ENCODE measurements at places on chromosomes 2 and 18.
A peak's percentile ranks its signal among the peaks of the same experiment; 100 is the strongest.

DNA sequence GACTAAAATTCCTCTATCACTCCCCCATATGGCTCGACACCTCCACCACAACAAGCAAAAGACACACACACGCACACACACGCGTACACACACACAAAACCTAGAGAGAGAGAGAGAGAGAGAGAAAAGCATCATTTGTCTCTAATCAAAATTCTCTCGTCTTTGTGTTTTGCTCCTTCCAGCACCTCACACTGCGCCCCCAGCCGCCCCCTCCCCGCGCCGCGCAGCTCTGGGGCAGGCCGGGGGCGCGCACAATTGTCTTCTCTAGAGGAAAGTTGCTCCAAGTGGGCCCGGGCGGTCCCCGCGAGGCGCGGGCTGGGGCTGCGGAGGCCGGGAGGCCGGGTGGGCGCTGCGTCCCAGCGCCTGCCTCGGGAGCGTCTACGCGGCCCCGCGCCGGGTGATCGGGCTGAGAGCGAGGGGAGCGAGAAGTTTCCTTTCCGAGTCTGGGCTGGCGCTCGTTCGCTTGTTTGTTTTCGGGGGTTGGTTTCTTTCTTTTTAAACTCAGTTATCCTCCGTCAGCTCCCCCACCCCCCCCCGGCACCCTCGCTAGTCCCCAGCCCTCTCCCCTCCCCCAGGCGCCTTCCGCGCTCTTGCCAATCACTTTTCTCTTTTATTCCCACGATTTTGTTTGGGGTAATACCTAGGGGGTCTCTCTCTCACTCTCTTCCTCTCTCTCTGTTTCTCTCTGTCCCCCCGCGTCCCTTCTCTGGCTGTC lies 4.1 kb downstream of the ZEB2 start:
- peak; percentile 69 for DNase-seq

DNA sequence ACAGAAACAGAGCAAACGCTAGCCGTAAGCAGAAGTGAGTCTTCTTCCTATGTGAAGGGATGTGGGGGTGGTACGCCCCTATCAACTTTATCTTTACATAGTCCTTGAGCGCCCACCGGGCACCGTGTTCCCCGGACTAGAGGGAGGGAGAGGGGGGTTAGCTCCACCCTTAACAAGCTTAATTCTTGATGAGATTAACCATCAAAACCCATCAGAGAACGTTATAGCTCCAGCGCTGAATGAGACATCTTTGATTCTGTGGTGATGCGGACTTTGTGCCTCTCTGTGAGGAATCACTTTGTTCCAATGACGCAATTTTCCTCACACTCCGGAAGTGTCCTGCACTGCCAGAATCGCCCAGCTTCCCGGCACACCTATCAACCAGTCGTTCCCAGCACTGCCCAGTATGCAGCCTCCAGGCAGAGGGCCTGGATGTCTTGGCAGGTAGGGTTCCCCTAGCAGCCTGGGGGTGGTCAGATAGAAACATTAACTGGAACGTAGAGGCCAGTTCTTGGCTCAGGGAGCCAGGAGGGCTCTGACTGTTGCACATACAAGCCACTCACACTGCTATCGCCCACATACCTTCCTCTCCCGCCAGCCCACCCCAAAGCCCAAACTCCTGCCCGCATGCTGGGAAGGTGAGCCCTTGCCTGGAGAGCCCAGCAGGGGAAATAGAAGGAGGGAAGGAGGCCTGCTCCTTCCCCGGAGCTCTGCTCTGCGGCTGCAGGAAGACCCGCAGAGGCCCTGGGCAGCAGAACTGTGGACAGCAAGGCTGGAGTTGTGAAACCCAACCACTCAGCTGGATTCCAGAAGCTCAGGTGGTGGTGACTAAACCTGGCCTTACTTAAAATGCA lies 1.9 kb upstream of the ODC1 start:
- DNase-seq: no peak

- DNase-seq: no peak
Observed at GRCh38 chr18:47602273-47602897, 328.1 kb downstream of the SMAD2 start.

- DNase-seq: peak; percentile 59
Observed at GRCh38 chr18:73487966-73488365, 620.2 kb upstream of the NETO1 start.

- no peak for DNase-seq
Observed at GRCh38 chr18:40148960-40149359, 1806.1 kb upstream of the PIK3C3 start.

DNA sequence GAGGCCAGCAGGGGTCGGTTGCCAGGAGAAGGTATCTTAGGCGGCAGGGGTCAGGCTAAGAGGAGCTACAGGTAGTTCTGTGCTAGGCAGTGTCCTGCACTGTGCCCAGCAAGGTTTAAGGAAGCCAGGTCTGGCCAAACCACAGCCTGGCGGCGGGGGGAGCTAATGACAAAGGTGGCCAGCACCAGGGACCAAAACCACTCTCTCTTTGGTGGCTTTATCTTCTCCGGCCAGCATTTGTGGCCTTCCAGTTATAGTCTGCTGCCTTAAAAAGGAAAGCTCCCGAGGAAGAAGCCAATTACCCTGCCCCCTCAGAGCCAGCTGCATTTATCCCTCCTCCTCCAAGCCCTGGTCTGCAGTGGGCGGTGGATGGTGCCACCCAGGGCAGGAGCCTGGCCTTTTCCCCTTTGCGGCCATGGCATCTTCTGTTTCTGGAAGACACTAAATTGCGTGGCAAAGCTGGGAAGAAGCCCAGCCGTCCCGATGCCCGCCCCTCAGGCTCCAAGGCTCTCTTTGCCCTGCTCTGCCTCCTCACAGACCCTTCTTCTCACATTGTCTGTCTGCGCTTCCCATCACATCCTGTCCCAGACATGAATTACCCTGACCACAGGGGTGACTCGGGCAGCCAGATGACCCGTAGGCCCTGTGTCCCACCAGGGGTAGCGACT lies 94.6 kb downstream of the EN1 start:
- DNase-seq: no peak

GRCh38 chr18:24502667-24503523 lies 42.5 kb downstream of the HRH4 start:
- no peak for DNase-seq

GRCh38 chr2:100936972-100937542 lies 65.0 kb upstream of the RPL31 start:
- DNase-seq: no peak

DNA sequence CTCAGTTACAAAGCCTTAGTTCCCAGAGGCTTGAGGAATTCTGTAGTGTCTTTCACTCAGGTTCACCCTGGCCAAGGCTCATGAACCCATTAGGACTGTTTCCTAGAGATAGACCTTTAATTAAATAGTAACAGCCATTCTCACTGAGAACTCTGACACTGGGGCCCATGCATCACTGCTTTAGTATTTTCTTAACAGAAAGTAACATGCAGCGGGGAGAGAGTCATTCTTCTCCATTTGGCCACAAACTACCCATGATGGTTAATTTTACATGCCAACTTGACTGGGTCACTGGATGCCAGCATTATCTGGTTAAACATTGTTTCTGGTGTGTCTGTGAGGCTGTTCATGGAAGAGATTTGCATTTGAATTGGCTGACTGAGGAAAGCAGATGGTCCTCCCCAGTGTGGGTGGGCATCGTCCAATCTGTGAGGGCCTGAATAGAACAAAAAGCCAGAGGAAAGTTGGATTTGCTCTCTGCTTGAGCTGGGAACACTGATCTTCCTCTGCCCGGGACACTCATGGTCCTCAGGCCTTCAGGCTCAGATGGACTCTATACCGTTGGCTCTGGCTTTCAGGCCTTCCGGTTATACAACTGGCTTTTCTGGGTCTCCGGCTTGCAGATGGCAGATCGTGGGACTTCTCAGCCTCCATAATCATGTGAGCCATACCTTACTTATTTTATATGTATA lies 5.6 kb upstream of the CPLX4 start:
- peak; percentile 27 for DNase-seq

GRCh38 chr2:31523871-31524492 lies 56.8 kb downstream of the SRD5A2 start:
- peak; percentile 54 for DNase-seq

DNA sequence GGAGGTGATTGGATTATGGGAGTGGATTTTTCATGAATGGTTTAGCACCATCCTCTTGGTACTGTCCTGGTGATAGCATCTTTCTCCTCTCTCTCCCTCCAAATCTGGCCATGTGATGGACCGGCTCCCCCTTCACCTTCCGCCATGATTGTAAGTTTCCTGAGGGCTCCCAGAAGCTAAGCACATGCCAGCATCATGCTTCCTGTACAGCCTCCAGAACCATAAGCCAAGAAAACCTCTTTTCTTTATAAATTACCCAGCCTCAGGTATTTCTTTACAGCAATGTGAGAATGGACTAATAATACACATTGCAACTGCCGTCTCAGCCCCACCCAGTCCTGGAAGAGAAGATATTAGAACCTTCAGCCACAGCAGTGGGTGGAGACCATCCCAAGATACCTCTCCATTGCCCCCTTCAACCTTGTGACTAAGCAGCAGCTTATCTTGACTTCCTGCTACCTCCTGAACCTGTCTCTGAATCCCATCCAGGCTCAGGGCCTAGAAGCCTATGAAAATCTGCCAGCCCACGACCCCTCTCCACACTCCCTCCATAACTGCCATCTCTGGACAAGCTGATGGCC lies 81.8 kb upstream of the AGAP1 start:
- DNase-seq: no peak

DNA sequence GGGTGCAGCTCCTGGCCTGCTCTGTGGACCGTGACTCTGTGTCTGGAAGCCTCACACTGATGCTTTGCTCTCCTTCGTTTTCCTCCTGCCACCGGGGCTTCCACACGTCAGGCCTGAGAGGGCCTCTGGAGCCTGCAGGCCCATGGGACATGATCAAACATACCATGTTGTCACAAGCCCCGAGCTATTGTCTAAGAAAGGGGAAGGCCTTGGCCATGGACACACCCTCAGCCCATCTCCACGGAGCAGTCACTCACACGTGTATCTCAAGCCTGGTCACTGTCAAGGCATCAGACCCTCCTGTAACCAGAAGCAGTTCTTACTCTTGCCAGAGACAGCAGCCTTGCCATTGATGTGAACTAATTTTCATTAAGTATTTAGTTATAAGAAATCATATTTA lies 814.1 kb upstream of the SALL3 start:
- no peak for DNase-seq

GRCh38 chr18:69580107-69580506 lies 179.4 kb downstream of the DOK6 start:
- DNase-seq: peak; percentile 16

DNA sequence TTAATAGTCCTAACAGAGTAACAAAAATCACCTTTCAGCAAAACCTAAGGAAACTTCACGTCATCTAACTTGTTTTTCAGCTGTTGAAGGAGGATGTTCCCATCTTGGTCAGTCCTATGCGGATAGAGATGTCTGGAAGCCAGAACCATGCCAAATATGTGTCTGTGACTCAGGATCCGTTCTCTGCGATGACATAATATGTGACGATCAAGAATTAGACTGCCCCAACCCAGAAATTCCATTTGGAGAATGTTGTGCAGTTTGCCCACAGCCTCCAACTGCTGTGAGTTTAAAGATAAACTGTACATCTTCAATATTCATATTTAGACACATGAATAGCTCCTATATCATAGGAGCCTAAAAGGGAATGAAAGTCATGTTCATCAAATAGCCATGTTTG lies 10.5 kb downstream of the COL3A1 start:
- DNase-seq: peak; percentile 93

DNA sequence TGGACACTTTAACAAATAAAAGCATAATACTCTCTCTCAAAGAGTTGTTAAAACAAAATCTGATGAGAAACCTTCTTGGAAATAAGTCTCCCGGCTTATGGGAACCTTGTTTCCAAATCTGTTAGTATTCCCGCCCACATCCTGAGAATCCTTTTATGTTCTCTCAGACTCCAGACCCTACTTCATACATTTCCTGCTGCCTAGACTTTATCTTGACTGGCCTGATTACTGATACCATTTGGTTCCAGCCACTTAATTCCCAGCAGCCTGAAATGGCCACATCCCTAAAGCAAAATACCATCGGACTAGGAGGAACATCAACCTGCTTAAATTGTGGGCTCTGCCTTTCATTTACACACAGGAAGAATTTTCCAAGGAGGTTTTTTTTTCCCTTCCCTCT lies 79.1 kb upstream of the CYP1B1 start:
- no peak for DNase-seq

DNA sequence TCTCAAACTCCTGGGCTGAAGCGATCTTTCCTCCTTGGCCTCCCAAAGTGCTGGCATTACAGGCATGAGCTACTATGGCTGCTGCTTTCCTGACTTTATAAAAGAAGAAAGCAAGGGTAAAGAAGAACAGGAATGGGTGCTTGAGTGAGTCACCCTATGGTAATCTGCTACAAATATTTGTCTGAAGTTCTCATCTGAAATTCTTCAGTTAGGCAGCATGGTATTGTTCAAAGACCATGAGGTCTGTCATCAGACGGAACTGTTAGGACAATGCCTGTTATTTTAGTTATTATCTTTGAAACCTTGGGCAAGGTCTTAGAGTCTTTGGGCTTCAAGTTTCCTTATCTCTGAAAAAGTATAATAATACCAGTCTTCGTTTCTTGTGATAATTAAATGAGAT lies 695.8 kb downstream of the RNF144A start:
- peak; percentile 67 for DNase-seq

GRCh38 chr2:181326661-181327060 lies 130.5 kb upstream of the ITGA4 start:
- no peak for DNase-seq

GRCh38 chr2:68225119-68225632 lies 27.2 kb downstream of the PPP3R1 start:
- DNase-seq: no peak

- DNase-seq: peak; percentile 77
Observed at GRCh38 chr2:133362061-133362476, 206.2 kb downstream of the NCKAP5 start.

DNA sequence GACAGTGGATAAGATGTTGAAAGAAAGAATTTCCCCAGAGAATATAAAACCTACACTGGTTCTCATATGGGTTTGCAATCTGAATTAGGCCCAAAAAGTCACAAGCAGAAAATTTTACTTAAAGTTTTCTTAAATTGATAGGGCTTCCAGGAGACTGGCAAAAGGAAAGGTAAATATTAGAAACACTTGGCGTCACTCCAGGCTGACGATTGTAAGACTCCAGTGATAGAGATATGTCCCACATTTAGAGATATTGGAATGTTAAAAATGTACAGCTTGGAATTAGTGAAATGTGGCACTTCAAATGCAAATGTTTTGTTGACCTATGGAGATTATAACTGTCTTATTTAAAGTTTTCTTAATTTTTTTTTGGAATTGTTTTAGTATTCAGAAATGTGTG lies 14.0 kb downstream of the YIPF4 start:
- DNase-seq: no peak

GRCh38 chr2:200459101-200459500 lies 50.8 kb downstream of the KCTD18 start:
- no peak for DNase-seq

- no peak for DNase-seq
Observed at GRCh38 chr2:23544589-23545295, 159.8 kb downstream of the KLHL29 start.

GRCh38 chr2:163121483-163121882 lies 282.9 kb upstream of the KCNH7 start:
- DNase-seq: no peak

- peak; percentile 93 for DNase-seq
Observed at GRCh38 chr2:236744716-236745115, 175.1 kb downstream of the ACKR3 start.

GRCh38 chr2:45605116-45605515 lies 6.0 kb downstream of the SRBD1 start:
- DNase-seq: no peak

- DNase-seq: no peak
Observed at GRCh38 chr2:73611193-73611592, 31.0 kb downstream of the NAT8 start.

All from fibroblast of skin of right quadriceps (primary cell).